A549 treated with Mapracorat at 1 μM for 4 hours (cell line): ENCODE measurements at places on chromosomes 13 and 19. TPM values are rescaled to one million over a fixed set of nuclear protein-coding genes. Genes with fewer than 3 reads are reported as not detected.

ZNF534 gene
- not detected in 5 replicates for total RNA-seq

ZSWIM9 gene
- 4.9 to 7.0 TPM (median 7.0 TPM) in 5 replicates for total RNA-seq

HCN2 gene
- total RNA-seq = 25.9 to 39.7 TPM (median 37.5 TPM) in 5 replicates

KLF1 gene
- 0.10 TPM in 1 of 5 replicates, not detected in the others for total RNA-seq

GAPDHS gene
- 0.21 TPM in 1 of 5 replicates, not detected in the others for total RNA-seq

CHST8 gene
- 0.13 to 0.27 TPM (median 0.24 TPM) in 3 of 5 replicates, not detected in the others for total RNA-seq

SLC1A6 gene
- total RNA-seq = not detected in 5 replicates

B3GNT3 gene
- total RNA-seq = 3.6 to 4.9 TPM (median 4.3 TPM) in 5 replicates

LRRC8E gene
- total RNA-seq = 5.4 to 6.4 TPM (median 6.0 TPM) in 5 replicates

CGB8 gene
- total RNA-seq = 2.4 to 3.4 TPM (median 3.2 TPM) in 5 replicates

ISOC2 gene
- total RNA-seq = 54.7 to 59.3 TPM (median 58.4 TPM) in 5 replicates

BCAM gene
- 63.9 to 86.4 TPM (median 82.4 TPM) in 5 replicates for total RNA-seq

ZNF543 gene
- 1.1 to 1.7 TPM (median 1.6 TPM) in 5 replicates for total RNA-seq

ZNF556 gene
- 0.12 TPM in 1 of 5 replicates, not detected in the others for total RNA-seq

ATXN8OS gene
- not detected in 5 replicates for total RNA-seq

ZFR2 gene
- not detected in 5 replicates for total RNA-seq

NANOS3 gene
- total RNA-seq = 1.4 to 3.8 TPM (median 2.4 TPM) in 5 replicates

ZNF8 gene
- 0.80 to 1.2 TPM (median 0.93 TPM) in 5 replicates for total RNA-seq

KCNC3 gene
- 1.1 to 1.6 TPM (median 1.4 TPM) in 5 replicates for total RNA-seq

SULT2B1 gene
- total RNA-seq = 14.1 to 18.6 TPM (median 16.0 TPM) in 5 replicates

TMEM272 gene
- not detected in 5 replicates for total RNA-seq

KIRREL2 gene
- 0.42 to 0.60 TPM (median 0.55 TPM) in 5 replicates for total RNA-seq

ACER1 gene
- total RNA-seq = not detected in 5 replicates

CTXN1 gene
- 8.9 to 22.8 TPM (median 20.7 TPM) in 5 replicates for total RNA-seq

PDX1 gene
- 0.05 to 0.12 TPM (median 0.09 TPM) in 5 replicates for total RNA-seq

KLK15 gene
- not detected in 5 replicates for total RNA-seq

MBD3L2 gene
- not detected in 5 replicates for total RNA-seq

KL gene
- total RNA-seq = 0.02 to 0.05 TPM (median 0.05 TPM) in 3 of 5 replicates, not detected in the others

KASH5 gene
- total RNA-seq = 0.06 TPM in 1 of 5 replicates, not detected in the others

SPRYD7 gene
- 9.8 to 12.8 TPM (median 10.8 TPM) in 5 replicates for total RNA-seq

PTGER1 gene
- total RNA-seq = 0.09 to 0.26 TPM (median 0.12 TPM) in 5 replicates

CCDC8 gene
- not detected in 5 replicates for total RNA-seq

PTPRH gene
- total RNA-seq = 3.5 to 6.0 TPM (median 5.0 TPM) in 5 replicates

ZNF584 gene
- 16.9 to 19.7 TPM (median 18.2 TPM) in 5 replicates for total RNA-seq

ATP8B3 gene
- total RNA-seq = 2.3 to 3.4 TPM (median 3.1 TPM) in 5 replicates

URAD gene
- total RNA-seq = not detected in 5 replicates

NLRP4 gene
- 0.18 TPM in 1 of 5 replicates, not detected in the others for total RNA-seq

PEAK3 gene
- total RNA-seq = 0.08 to 0.15 TPM (median 0.11 TPM) in 3 of 5 replicates, not detected in the others

ZNF211 gene
- 5.3 to 6.7 TPM (median 5.8 TPM) in 5 replicates for total RNA-seq

NUMBL gene
- total RNA-seq = 52.9 to 83.0 TPM (median 79.0 TPM) in 5 replicates
